ENCODE measurements at places on chromosomes 16 and 17. TPM values are rescaled to one million over a fixed set of nuclear protein-coding genes. Genes with fewer than 3 reads are reported as not detected.

Gene KRTAP1-1
- not detected for total RNA-seq

DNA sequence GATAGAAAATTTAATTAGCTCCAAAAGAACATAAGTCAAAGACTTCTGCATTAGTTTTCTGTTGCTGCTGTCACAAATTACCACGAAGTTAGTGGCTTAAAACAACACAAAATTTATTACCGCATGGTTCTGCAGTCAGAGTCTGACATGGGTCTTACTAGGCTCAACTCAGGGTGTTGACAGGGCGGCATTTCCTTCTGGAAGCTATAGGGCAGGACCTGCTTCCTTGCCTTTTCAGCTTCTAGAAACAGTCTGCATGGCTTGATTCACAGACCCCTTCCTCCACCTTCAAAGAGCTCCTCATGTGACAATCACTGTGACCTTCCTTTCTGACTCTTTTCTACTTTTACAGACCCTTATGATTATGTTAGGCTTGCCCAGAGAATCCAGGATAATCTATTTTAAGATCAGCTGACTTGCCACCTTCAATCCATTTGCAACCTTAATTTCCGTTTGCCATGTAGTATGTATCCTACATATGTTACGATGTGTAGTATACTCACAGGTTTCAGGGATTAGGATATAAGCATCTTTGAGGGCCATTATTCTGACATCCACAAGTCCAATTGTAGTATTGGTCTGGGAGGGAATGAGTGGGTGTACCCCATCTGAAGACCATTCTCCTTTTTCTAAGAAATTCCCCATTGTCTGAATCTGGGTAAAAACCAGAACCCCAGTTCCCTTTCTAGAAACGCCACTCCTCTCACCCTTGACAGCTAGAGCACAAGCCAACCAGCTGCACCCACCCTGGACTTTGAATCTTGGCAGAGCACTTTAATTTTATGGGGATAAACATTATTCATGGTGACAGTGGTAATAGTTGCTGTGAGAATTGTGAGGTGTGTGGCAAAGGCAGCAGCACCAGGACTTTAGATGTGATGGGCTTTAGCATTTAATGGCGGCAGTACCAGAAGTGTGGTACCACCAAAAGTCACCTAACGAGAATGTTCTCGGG, 265.5 kb downstream of the KCNJ2 start:
- H3K27ac ChIP-seq, result no peak overlapping the region
- H3K27me3 ChIP-seq, result no peaks in the 10 kb centered on the region
- H3K36me3 ChIP-seq, result no peaks in the 10 kb centered on the region
- no peak for DNase-seq

Gene PRDM7
- not detected for total RNA-seq

Gene SP6
- total RNA-seq, result 1.6 TPM

DNA sequence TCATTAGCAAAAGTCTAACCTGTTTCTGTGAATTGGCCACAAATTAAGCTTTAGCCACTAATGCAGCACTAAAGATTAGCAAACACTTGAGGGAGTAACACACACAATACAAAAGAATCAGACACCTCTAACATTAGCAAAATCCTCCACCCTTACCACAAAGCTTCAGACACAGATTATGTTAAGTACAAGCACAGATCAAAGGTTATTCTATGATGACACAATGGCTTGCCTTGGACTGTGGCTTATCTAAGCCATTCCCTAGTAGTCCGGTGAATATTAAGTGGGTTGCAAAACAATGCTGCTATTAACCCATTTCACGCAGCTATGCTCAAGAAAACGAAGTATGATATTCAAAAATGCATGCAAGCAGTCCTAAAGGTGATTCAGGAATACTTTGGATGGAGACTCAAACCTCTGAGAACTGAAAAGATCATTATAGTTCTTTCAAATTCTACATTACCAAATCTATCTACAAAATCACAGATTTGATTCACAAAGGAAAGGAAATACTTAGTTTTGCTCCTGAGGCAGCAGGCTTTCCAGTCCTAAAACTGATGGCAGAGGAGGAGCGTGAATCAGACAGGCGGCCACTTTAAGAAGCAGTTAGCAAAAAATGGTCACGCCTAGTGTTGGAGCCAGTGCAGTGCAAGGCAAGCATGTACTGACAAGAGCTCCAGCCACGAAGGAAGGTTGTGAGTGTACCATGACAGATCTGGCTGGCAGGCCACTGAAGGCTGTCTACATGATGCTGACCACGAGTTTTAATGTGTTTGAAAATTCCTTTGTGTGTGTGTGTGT, 67.2 kb downstream of the PARN start:
- DNase-seq, result peak; percentile 77
- no peak overlapping the region for H3K4me3 ChIP-seq
- H3K36me3 ChIP-seq, result no peaks in the 10 kb centered on the region
- H3K27ac ChIP-seq, result peak overlapping the region; percentile 75
- H3K4me1 ChIP-seq, result peaks cover 52% of the 10 kb centered on the region

- H3K4me3 ChIP-seq, result no peak overlapping the region
- H3K4me1 ChIP-seq, result peaks cover 10% of the 10 kb centered on the region
- no peak for DNase-seq
- H3K36me3 ChIP-seq, result no peaks in the 10 kb centered on the region
- H3K27me3 ChIP-seq, result no peaks in the 10 kb centered on the region
Observed at GRCh38 chr16:65114527-65114926, 7.3 kb downstream of the CDH11 start.

Gene C17orf78
- not detected for total RNA-seq

Gene PIK3R5
- total RNA-seq, result 12.1 TPM

DNA sequence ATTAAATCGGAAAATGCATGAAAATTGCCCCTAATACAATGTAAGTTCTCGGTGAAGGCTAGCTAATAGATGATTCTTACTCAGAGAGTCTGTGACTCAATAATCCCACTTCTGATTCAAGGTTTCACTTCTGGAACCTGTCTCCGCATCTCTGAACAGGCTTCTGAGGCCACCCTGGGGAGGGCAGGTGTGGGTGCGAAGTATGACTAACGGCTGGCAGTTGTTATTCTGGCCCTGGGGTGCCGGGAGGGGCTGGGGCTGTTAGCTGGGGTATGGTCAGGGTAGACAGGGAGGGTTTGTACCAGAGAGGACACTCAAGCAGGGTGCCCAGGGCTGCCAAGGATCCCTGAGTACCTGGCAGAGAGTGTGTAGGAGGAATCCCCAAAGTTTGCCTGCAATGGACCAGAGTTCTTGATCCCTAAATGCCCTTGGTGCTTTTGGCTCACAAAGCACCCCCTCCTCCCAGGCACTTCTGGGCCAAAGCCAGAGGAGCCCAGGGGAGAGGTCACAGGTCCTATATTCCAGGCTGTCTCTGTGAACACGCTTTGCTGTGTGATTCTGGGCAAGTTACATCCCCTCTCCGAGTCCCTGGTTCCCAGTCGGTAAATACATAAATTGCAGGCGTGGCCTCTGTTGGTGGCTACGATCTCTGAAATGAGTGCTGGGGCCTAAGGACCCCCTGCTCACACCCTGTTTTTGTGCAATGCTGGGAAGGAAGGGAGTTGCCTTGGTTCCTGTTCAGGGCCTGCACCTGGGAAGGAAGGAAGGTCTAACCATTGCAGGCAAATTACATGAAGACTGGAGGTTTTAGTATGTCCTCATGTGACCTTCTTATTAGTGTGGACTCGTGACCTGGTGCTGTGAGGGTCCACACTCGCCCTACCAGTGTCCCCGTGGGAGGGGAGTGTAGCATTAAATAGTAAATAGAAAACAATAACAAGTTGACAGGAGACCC, 49.9 kb upstream of the CPNE2 start:
- H3K36me3 ChIP-seq, result peaks cover 1% of the 10 kb centered on the region
- no peaks in the 10 kb centered on the region for H3K4me1 ChIP-seq
- no peak overlapping the region for H3K27ac ChIP-seq
- H3K27me3 ChIP-seq, result no peaks in the 10 kb centered on the region

Gene GNAO1
- total RNA-seq, result 3.9 TPM

GRCh38 chr17:75394332-75394918, 11.1 kb downstream of the GRB2 start:
- no peak for DNase-seq
- no peaks in the 10 kb centered on the region for H3K36me3 ChIP-seq
